Liver (tissue), 10 donors: ENCODE measurements at places on chromosomes 1 and 21.

- H3K4me3 ChIP-seq = no peak overlapping the region
- no peaks in the 10 kb centered on the region for H3K36me3 ChIP-seq
- H3K27ac ChIP-seq = peak overlapping the region; percentile 81
- DNase-seq = no peak
- peaks cover 5% of the 10 kb centered on the region for H3K4me1 ChIP-seq
Measured at GRCh38 chr1:23456226-23456625, 27.8 kb downstream of the ASAP3 start.

DNA sequence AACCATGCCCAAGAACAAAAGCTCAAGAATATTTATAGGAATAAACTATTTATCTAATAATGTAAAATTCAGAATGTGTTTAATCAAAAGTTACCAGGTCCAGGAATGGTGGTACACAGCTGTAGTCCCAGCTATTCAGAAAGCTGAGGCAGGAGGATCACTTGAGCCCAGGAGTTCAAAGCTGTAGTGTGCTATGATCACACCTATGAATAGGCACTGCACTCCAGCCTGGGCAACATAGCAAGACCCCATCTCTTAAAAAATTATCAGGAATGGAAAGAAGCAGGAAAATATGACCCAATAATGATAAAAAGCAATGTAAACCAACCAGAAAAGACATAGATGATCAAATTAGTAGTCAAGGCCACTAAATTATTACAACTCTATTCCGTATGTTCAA, 62.2 kb upstream of the DR1 start:
- H3K27ac ChIP-seq = no peak overlapping the region
- DNase-seq = no peak
- no peaks in the 10 kb centered on the region for H3K36me3 ChIP-seq
- no peak overlapping the region for H3K4me3 ChIP-seq

DNA sequence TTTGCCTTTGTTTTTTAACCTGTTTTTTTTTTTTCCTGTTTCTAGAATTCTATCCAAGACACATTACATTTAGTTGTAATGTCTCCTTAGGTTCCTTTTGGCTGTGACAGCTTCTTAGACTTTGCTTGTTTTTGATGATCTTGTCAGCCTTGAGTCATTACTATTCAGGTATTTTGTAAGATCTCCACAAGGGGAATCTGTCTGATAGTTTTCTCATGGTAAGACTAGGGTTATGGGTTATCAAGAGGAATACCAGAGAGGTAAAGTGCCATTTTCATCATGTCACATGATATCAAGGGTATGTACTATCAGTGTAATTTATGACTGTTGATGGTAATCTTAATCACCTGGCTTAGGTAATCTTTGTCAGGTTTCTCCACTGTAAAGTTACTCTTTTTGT, 99.1 kb upstream of the GFI1 start:
- H3K4me1 ChIP-seq = no peaks in the 10 kb centered on the region
- peaks cover 2% of the 10 kb centered on the region for H3K36me3 ChIP-seq
- no peak overlapping the region for H3K4me3 ChIP-seq
- H3K27ac ChIP-seq = no peak overlapping the region
- no peaks in the 10 kb centered on the region for H3K27me3 ChIP-seq

- no peak overlapping the region for H3K27ac ChIP-seq
- H3K4me1 ChIP-seq = peaks cover 19% of the 10 kb centered on the region
- H3K4me3 ChIP-seq = no peak overlapping the region
- H3K27me3 ChIP-seq = no peaks in the 10 kb centered on the region
- H3K36me3 ChIP-seq = no peaks in the 10 kb centered on the region
- no peak for DNase-seq
Measured at GRCh38 chr1:41486053-41486370, 1.5 kb upstream of the EDN2 start.

DNA sequence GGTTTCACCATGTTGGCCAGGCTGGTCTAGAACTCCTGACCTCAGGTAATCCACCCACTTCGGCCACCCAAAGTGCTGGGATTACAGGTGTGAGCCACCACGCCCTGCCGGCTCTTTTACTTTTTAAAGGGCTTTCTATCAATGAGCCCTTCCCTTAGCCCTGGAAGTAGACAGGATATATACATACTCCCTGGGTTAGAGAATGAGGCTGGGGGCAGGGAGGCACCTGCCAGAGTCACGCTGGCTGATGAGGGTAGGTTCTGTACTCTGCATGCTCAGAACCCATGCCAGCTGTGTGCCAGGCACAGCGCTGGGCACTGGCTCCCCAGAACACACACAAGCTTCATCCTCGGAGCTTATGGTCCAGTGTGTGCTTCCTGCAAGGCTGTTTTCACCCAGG, 113.6 kb upstream of the IPO9 start:
- no peak for DNase-seq
- peak overlapping the region; percentile 11 for H3K27ac ChIP-seq
- H3K27me3 ChIP-seq = no peaks in the 10 kb centered on the region
- no peak overlapping the region for H3K4me3 ChIP-seq
- H3K4me1 ChIP-seq = peaks cover 6% of the 10 kb centered on the region

DNA sequence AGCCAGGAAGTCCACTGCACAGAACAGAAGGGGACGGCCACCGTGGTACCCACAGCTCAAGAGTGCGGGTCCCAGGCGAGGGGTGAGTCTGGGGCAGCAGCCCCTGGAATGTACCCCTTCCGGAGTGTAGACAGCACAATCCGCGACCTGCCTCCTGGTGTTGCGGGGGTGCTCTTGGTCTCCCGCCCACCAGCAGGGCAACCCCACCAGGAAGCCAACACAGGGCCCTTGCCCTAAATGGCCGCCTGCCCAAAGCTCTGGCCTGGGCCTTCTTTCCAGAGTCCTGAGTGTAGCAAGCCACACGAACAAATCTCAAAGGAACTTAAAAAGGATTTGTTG, 1.1 kb upstream of the SLC19A1 start:
- H3K4me3 ChIP-seq = no peak overlapping the region
- H3K4me1 ChIP-seq = peaks cover 21% of the 10 kb centered on the region
- no peaks in the 10 kb centered on the region for H3K36me3 ChIP-seq
- no peak overlapping the region for H3K27ac ChIP-seq
- H3K27me3 ChIP-seq = no peaks in the 10 kb centered on the region

DNA sequence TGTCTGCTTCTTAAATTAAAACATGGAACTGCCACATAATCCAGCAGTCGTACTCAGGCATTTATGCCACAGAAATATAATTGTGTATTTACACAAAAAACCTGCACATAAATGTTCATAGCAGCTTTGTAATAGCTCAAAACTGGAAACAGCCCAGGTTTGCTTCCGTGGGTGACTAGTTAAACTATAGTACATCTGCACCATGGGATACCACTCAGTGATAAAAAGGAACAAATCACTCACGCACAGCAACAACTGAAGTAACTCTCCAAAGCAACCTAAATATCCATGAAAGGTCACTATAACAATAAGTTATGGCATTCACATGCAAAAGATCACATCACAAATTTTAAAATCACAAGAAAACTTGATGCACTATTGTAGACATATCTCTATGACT, 64.4 kb downstream of the KCNT2 start:
- no peaks in the 10 kb centered on the region for H3K27me3 ChIP-seq
- no peak for DNase-seq
- H3K27ac ChIP-seq = no peak overlapping the region

DNA sequence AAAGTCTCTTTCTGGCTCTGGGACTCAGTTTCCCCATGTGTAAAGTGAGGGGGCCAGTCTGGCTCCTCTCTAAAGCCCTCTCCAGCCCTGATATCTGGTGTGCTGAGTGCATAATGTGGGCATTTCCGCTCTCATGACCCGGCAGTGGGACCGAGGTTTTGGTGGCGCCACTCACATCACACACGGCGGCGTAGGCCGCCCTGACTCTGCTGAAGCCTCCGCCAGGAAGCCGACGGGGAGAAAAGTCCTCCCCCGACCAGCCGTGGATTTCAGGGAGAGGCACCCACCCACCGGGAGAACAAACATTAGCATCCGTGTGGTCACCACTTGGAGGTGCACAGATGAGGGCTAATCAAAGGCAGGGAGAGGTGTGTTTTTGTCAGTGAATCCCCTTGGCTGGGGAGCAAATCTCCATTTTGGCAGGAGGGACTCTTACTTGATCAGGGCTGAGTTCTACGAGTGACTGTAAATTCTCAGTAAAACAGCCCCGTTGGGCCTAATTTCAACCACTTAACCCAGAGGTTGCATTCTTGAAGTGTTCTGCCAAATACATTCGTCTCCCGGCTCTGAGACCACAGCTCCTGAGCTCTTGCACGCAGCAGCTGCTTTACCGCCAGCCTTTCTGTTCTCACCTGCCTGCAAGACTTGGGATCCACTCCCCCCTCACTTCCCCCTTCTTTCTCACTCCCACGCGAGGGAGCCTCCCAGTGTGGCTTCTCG, 118.2 kb downstream of the FOXD2 start:
- peaks cover 8% of the 10 kb centered on the region for H3K4me1 ChIP-seq
- H3K4me3 ChIP-seq = no peak overlapping the region
- DNase-seq = no peak

GRCh38 chr1:74964508-74965102, 169.6 kb upstream of the LHX8 start:
- H3K27me3 ChIP-seq = no peaks in the 10 kb centered on the region
- no peak overlapping the region for H3K27ac ChIP-seq
- peaks cover 3% of the 10 kb centered on the region for H3K4me1 ChIP-seq
- DNase-seq = no peak
- H3K36me3 ChIP-seq = no peaks in the 10 kb centered on the region

DNA sequence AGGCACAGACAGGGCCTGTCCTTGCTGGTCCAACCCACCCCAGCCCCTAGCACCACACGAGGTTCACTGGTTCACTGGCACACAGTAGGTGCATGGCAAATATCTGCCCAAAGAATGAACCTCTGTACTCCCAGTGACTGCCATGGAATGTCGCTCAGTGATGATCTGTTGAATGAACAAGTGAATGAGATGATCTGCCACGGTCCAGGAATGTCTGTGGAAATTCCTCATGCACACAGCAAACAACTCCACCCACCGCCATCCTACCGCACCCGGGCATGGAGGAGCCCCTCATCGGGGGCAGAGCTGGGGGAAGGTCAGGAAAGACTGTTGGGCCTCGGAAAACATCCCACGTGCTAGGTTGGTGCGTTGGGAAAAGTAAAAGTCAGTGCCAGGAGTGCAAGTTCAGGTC, 1.7 kb downstream of the HSPG2 start:
- no peak for DNase-seq
- no peak overlapping the region for H3K27ac ChIP-seq
- peaks cover 22% of the 10 kb centered on the region for H3K4me1 ChIP-seq
- no peak overlapping the region for H3K4me3 ChIP-seq
- H3K27me3 ChIP-seq = no peaks in the 10 kb centered on the region

- H3K4me1 ChIP-seq = no peaks in the 10 kb centered on the region
- DNase-seq = no peak
- no peak overlapping the region for H3K27ac ChIP-seq
- no peak overlapping the region for H3K4me3 ChIP-seq
- no peaks in the 10 kb centered on the region for H3K36me3 ChIP-seq
Measured at GRCh38 chr1:237983496-237983895, 92.8 kb upstream of the ZP4 start.

- H3K27ac ChIP-seq = no peak overlapping the region
- no peaks in the 10 kb centered on the region for H3K36me3 ChIP-seq
- no peaks in the 10 kb centered on the region for H3K4me1 ChIP-seq
Measured at GRCh38 chr1:78830321-78830720, 176.2 kb downstream of the ADGRL4 start.

GRCh38 chr1:90000934-90001676, 6.2 kb downstream of the ZNF326 start:
- H3K27ac ChIP-seq = no peak overlapping the region
- DNase-seq = no peak
- peaks cover 9% of the 10 kb centered on the region for H3K36me3 ChIP-seq
- no peaks in the 10 kb centered on the region for H3K27me3 ChIP-seq
- peaks cover 47% of the 10 kb centered on the region for H3K4me1 ChIP-seq

DNA sequence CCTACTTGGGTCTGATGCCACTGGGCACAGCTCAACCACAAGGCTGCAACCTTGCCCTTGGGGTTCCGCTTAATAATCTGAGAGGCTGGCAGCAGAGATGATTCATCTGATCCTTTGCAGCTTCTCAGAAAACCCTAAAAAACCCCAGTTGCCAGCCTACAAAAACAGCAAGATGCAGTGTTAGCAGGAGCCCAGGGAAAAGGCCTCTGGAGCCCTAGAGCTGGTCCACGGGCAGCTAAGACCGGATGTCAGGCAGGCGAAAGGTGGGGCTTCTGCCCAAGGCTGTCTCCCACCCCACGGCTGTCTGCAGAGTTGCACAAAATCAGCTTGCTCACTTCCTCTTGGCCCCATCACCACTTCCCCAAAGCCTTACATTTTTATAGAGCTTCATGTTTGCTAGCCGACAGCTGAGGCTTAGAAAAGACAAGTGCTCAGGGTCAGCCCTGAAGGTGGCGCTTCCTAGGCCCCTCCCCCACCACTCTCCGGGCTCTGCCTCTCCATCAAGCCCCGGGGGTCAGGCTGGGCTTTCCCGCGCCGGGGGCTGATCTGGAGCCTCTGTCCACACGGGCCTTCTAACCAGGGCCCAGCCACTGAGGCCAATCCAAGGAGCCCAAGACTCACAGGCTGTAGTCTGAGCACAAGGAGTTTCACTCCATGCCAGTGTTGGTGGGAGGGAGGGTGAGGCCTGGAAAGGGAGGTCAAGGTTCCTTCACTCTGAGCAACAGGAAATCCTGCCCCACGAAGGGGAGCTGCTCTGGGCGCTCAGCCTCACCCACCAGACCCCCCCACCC, 4.2 kb upstream of the ADORA3 start:
- H3K36me3 ChIP-seq = no peaks in the 10 kb centered on the region
- peak; percentile 73 for DNase-seq
- H3K4me3 ChIP-seq = no peak overlapping the region
- peaks cover 11% of the 10 kb centered on the region for H3K4me1 ChIP-seq
- H3K27ac ChIP-seq = peak overlapping the region; percentile 88

GRCh38 chr21:15058854-15059263, 5.9 kb downstream of the NRIP1 start:
- no peaks in the 10 kb centered on the region for H3K27me3 ChIP-seq
- H3K4me3 ChIP-seq = no peak overlapping the region
- no peak for DNase-seq
- peaks cover 23% of the 10 kb centered on the region for H3K4me1 ChIP-seq
- no peaks in the 10 kb centered on the region for H3K36me3 ChIP-seq
- peak overlapping the region; percentile 30 for H3K27ac ChIP-seq

GRCh38 chr1:227330279-227331076, 12.2 kb upstream of the CDC42BPA start:
- no peak overlapping the region for H3K4me3 ChIP-seq
- DNase-seq = no peak
- H3K4me1 ChIP-seq = peaks cover 2% of the 10 kb centered on the region
- no peaks in the 10 kb centered on the region for H3K36me3 ChIP-seq
- no peaks in the 10 kb centered on the region for H3K27me3 ChIP-seq
- H3K27ac ChIP-seq = no peak overlapping the region

DNA sequence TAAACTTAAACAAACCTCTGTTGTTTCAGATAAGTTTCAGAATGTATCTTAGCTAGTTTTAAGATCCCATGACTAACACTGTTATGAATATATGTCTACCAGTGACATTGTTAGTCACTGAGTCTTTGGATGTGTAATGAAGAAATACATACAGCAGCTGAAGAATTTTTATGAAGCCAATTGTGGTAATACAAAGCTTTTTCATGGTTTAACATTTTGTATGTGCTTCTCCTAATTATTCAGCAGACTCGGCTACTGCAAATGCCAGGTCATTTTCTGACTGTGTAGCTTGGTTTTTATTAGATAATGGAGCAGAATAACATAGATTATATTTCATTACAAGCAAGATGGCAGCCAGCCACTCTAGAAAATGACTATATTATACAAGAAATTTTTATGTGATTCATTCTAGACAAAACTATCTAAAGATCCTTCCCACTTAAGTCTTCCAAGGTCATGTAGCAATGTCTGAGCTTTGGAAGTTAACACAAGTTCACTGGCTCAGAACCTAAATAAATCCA, 147.8 kb downstream of the TNFSF18 start:
- no peak for DNase-seq
- H3K36me3 ChIP-seq = no peaks in the 10 kb centered on the region
- H3K27ac ChIP-seq = no peak overlapping the region
- H3K4me1 ChIP-seq = no peaks in the 10 kb centered on the region
